DMS153 (cell line): ENCODE measurements at places on chromosomes 2 and 18.

- DNase-seq, result no peak
These were observed 50.3 kb downstream of the ARL4C start for GRCh38 chr2:234446404-234447076.

GRCh38 chr2:28688818-28689217 is 62.8 kb upstream of the PPP1CB start:
- DNase-seq, result no peak

- DNase-seq, result no peak
These were observed 89.7 kb upstream of the ST6GAL2 start for GRCh38 chr2:106975641-106976040.

DNA sequence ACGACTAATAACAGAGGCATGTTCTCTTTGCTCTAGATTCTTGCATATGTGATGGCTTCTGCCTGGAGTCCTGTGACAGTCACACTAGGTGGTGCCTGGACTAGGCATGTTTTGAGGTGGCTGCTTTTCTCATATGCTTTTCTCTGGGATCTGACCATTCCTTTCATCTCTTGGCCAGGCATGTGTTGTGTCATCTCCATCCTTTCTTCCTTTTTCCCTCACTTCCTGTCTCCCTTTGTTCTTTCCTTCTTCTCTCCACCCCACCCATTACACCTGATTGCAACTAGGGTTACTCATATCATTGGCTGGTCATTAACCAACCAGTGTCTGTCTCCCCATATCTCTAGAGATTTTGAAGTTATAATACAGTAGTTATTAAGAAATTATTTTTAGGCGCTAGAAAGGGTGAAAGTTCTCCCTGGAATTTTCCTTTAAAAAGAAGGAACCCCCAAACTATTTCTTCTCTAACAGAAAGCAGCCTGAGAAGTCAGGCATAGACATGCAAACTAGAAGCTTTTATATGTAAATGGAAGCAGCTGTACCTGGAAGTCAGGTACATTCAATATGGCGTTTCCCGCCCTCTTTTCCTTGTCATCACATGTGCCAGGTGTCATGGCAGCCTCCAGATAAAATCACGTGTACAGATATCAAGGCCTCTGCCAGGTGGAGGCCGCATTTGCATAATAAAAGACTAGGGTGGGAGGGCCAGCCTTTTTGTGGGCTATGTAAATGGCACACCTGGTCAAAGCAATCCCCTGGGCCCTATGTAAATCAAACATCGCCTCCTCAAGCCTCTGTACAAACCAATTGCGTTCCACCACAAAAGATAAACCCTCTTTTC is 220.4 kb upstream of the MEX3C start:
- no peak for DNase-seq

DNA sequence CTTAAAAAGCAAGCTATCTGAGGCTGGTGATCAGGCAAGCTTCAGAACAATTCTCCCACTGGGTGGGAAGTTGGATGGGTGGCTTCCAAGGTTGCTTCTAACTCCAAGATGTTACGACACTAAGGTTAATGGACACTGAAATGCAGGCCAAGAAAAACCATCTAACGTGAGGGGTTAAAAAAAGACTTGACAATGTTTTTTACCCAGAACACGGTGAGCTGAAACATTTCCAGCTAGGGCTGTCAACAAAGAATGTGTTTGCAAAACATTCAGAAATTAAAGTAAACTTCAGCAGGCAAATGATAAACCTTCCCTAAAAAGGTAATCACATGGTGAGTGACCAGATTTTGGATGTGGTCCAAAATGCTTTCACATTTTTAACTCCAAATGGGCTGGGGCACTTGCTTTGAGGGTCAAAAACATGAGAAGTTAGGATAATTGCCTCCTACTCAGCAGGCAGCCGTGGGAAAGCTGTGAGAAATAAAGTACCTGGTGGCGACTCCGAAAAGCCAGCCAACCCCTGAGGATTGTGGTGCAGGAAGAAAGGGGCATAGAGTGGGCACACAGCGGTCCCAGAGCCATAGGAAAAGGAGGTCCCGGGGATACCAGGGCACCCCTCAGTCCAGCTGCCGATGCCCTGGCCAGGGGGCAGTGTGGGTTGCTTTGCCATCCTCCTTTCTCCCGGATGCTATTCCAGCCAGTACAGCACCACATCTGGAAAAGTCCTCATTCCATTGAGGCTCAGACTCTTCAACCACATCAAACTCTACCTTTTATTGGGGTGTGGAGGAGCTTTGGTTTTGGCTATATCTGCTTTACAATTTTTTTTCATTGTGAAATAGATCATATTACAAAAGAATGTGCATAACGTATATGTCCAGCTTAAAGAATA is 90.0 kb upstream of the ATL2 start:
- DNase-seq, result no peak

- no peak for DNase-seq
These were observed 42.9 kb upstream of the TUBA3E start for GRCh38 chr2:130241041-130241707.

DNA sequence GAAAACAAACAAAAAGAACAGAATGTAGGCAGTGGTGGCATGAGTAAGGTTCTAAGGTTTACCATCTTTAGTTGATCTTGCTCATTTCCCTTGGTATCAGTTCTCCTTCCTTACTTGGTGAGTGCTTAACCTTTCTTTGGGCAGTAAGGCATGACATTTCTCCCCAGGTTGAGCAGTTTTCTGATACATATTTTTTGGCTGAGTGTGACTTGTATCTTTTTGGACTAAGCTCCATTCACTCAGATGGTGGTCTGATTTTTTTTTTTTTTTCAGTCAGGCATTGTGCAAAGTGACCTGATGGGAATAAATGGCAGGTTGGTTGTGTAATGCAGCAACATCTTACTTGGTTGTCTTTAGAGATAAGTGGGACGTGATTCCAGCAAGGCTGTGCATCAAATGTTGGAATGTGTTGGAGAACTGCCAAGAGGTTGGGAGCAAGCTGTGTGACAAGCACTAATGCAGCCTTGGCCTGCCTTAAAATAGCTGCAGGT is 15.1 kb downstream of the SPTBN1 start:
- DNase-seq, result no peak

- no peak for DNase-seq
These were observed 73.2 kb downstream of the MBP start for GRCh38 chr18:77059294-77059916.

DNA sequence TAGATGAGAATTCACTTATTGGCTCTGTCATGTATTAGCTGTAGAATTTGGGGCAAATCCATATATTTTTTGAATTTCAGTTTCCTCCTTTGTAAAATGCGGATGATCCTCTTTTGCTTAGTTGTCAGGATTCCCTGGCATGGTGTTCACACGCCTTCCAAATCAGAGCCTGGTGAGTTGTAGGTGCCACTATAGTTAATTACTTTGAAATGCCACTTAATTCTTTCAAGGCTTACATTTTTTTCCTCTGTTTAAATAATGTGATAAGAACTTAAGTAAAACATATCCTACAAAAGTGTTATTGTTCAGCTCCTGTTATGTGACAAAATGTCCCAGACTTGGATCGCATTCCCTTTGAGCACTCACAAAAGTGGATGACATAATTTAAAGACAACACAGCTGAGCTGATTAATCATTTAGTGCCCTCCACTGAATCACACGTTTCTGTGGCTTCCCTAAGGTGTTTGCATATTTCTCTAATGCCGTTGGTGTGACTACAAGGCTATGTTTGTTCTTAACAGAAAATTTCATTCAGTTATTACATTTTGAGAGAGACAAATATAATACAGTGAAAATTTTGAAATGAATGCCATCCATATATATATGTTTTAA is 471.2 kb upstream of the CHST9 start:
- no peak for DNase-seq

GRCh38 chr2:160752475-160753330 is 259.1 kb upstream of the RBMS1 start:
- DNase-seq, result no peak

GRCh38 chr18:50842846-50843245 is 23.0 kb upstream of the MRO start:
- DNase-seq, result no peak

GRCh38 chr18:63120620-63121019 is 198.9 kb downstream of the BCL2 start:
- no peak for DNase-seq

DNA sequence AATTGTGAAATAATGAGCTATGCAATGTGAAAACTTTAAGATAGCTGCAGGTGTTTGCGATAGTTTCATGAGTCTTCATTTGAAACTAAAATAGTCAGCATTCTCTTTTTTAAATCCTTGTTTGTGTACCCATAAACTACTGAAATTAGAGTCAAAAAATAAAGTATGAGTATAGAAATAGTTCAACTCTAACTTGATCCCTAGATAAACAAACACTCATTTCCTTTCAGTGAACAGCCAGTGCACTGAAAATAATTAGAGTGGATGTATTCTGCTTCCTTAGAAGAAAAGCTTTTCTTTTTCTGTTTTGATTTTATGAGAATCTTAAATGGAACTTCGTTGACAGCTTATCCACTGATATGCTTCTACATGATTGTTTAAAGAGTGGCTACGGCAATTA is 1033.4 kb downstream of the SOCS6 start:
- no peak for DNase-seq

GRCh38 chr2:42103829-42104228 is 56.0 kb downstream of the PKDCC start:
- DNase-seq, result no peak

GRCh38 chr2:151786077-151786476 is 42.1 kb downstream of the ARL5A start:
- DNase-seq, result no peak

DNA sequence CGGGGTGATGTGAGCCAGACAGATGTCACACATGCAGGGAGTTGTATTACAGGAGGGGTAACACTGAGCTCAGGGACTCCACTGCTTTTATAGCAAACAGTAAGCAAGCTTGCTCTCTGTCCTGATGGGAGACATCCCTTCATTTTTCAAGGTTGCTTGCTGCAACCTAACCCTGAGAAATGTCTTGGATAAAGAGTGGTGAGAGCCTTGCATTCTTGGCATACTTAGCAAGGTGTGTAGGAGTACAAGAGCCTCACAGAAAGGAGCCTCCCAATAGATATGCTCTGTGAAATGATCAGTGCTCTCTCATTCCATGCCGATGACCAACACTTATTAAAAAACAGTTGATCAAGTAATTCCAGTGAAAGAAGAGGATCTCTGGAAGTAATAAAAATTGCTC is 8.1 kb downstream of the PFN4 start:
- DNase-seq, result no peak

DNA sequence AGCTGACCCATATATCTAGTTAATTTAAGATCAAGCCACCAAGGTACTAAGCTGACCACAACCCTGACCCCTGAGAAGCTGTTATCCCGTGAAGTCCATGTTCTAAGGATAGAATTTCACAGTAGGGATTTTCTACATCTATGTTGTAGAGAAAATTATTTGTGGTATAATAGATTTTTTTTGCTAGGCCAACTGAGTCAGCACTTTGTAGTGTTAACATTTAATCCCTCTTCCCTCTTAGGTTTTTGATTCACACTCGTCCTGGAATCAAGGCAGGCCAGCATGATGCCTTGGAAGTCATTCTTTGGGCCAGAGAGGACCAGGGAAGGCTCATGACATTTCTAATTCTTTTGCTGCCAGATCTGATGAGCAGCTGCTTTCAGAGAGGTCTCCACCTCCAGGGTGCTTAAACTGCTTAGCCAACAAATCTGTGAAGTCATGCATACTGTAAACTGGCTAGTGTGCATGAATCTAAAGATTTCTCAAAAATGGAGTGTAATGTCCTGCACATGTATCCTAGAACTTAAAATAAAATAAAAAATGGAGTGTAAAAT is 102.5 kb downstream of the RBM43 start:
- no peak for DNase-seq

DNA sequence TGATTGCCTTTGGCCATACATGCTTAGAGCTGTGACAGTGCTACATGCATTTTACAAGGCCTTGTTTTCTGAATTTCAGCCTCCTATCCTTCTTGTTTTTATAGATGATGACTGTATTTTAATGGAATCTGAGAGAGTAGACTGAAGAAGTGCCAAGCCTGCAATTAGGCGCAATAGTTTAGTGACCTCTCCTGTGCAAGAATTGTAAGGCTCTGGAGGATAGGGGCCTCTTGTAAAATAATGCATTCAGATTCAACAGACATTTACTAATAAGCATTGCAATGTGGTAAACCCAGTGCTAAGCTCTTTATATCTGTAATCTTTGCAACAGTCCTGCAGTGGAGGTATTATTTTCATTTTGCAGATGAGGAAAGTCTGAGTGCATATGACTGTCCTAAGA is 105.5 kb downstream of the TDRD15 start:
- DNase-seq, result no peak

DNA sequence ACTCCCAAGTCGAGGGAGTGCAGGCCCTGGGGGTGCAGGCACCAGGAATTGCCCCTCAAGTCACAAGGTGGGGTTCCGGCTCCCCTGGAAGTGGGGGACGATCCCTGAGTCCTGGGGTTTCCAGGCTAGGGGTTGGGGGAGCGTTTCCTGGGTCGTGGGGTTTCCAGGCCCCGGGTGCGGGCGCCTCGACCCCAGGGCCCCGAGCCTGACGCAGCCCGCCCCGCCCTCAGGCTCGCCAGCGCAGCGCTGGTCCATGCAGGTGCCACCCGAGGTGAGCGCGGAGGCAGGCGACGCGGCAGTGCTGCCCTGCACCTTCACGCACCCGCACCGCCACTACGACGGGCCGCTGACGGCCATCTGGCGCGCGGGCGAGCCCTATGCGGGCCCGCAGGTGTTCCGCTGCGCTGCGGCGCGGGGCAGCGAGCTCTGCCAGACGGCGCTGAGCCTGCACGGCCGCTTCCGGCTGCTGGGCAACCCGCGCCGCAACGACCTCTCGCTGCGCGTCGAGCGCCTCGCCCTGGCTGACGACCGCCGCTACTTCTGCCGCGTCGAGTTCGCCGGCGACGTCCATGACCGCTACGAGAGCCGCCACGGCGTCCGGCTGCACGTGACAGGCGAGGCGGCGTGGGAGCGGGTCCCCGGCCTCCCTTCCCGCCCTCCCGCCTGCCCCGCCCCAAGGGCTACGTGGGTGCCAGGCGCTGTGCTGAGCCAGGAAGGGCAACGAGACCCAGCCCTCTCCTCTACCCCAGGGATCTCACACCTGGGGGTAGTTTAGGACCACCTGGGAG is 12.0 kb downstream of the SIGLEC15 start:
- DNase-seq, result peak; percentile 71

GRCh38 chr2:7048762-7049294 is 131.6 kb downstream of the RNF144A start:
- no peak for DNase-seq

DNA sequence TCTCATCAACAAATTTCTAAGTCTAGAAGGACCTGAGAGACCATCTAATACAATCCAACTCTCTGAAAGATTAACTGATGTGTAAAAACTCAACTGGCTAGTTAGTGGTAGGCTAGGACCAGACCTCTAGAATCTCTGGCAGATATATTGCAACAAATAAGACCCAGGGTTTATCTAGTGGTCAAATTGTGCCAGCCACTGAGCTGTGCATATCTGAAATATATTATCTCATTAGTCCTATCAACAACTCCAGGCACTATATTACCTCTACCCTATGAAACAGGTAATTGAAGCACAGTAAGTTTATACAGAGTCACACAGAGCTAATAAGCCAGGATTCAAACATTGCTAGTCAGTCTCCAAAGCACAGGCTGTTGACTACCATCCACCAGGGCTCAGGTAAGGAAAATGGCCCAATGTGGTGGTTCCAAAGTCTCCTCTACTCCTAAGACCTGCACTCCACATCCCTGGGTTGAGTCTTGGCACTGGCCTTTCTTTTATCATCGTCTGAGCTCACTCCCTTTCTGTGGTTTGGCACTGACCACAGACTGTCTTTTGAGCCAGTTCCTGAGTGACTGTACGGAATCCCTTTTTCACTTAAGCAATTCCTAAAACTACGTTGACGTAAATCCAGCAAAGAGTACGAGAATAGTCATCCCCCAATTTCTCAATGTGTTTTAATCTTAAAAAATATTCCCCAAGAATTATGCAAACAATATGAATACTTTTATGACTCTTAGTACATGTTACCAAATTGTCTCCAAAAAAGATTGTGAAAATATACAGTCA is 11.9 kb upstream of the PID1 start:
- DNase-seq, result no peak

- no peak for DNase-seq
These were observed 41.6 kb upstream of the PLB1 start for GRCh38 chr2:28454016-28454930.
